ENCODE measurements at places on chromosomes 2 and 18.

GRCh38 chr2:239302083-239302807, 98.6 kb downstream of the HDAC4 start:
- no peak for DNase-seq

DNA sequence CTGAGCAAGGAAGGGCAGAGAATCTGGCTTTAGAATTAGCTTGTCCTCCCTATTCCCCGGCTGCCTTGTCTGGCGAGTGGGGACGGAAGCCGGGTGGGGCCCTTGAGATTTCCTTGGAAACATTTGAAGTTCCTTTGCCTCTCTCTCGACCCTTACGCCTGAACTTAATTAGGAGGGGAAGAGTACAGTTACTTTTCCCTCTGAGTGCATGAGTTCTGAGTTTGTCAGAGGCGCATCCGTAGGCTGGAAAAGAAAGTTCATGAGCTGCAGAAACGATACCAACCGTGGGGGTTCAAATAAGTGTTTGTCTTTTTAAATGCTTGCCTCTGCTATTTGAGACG, 468 bp downstream of the PIKFYVE start:
- DNase-seq: no peak

GRCh38 chr2:73610111-73610510, 32.1 kb downstream of the NAT8 start:
- no peak for DNase-seq

GRCh38 chr18:61953161-61953560, 60.4 kb upstream of the RNF152 start:
- DNase-seq: no peak

DNA sequence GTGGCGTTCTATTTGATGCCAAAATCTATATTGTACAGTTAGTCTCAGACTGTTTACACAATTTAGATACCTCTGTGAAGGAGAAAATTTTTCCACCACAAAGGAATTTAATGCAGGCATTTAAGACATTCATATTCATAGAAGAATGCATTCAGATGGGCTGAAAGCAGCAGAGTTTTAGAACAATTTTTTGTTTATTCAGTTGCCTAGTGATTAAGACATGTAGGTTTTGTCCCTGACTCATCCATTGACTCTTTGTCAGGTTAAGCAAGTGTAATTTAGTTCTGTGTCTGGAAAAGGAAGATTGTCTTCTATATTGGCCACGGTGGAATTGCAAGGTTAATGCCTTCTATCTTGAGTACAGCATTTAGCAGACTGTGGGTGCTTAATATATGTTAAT, 515.0 kb downstream of the PARD3B start:
- no peak for DNase-seq

- DNase-seq: no peak
Measured at GRCh38 chr18:26971409-26971808, 105.9 kb upstream of the AQP4 start.
